ENCODE measurements at places on chromosomes 2 and 18.
A peak's percentile ranks its signal among the peaks of the same experiment; 100 is the strongest.

DNA sequence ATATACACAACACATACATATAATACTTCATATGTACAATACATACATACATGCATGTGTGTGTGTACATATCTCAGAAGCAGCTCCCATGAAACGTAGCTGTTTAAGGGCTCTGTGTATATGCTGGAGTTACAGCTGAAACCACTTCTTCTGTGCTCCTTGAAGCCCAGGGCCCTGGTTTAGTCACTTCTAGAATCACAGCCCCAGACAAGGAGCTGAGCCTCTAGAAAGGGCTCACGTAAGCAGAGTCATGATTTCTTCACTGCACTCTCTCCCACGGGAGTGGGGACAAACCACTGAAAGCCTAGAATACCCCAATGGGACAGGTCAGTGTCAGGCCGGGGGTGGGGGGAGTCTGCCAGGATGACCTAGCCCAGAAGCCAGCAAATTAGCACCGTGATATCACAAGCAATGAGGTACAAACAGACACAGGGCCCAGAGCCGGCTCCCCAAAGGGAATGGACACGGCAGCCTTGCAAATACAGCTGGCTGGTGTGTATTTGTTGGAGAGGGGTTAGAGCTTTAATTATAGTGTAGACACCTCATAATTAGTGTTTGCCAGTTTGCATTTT, 90.3 kb downstream of the C1QL2 start:
- no peak for DNase-seq

GRCh38 chr2:196544906-196545433, 94.5 kb upstream of the CCDC150 start:
- no peak for DNase-seq

DNA sequence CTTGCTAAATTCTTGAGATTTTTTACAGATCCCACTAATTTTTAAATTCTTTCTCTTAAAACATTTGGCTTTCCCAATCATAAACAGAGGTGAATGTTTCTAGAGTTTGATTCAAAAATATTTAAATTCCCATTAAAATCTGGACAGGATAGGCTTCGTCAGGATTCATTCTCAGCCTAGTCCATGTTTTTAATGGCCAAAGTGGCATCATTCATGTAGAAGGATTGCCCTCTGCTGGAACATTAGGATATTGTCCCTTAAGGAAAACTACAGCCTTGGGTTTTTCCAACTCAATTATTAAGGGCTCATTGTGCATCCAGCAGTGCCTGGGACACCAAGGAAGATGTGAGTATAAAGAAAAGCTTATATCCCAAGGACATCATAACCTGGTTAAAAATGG, 71.7 kb downstream of the TPGS2 start:
- no peak for DNase-seq

DNA sequence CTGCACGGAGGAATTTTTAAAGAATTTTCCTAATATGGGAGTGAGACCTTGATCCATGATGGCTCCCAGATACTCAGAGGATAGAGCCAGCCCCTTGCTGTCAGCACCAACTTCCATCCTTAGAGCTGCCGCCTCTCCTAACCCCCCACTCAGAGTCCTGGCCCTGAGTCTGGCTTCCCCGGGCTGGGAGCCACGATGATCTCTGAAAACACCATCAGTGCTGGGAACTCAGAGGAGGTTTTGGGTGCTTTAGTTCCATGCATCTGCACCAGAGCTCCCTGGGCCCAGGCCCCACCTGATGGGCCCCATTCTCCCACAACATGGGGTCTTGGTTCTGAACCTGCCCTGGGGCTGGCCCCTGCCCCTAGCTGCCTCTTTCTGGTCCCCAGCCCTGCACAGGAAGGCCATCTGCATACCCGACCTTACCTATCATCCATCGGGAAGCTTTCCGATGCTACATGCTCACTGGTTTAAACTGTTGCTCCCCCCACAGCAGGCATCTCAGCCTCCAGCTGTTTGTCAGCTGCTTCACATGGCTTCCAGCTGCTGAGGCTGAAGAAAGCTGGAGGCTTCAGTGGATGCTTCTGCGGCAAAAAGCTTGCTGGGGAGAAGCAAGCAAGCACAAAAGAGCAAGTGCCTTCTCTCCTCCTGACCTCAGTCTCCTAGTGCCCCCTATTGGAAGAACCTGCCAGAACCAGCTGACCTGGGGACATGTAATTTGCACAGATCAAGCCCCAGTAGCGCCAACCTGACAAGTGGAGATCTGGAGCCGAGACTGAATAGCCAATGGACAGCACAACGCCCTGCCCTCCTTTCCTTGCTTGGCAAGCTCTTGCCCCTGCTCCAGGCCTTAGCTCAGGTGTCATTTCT, 24.2 kb upstream of the RHOB start:
- DNase-seq = no peak

GRCh38 chr2:176247859-176248258, 21.4 kb upstream of the MTX2 start:
- DNase-seq = no peak

GRCh38 chr2:239830121-239831000, 194.8 kb downstream of the NDUFA10 start:
- no peak for DNase-seq

DNA sequence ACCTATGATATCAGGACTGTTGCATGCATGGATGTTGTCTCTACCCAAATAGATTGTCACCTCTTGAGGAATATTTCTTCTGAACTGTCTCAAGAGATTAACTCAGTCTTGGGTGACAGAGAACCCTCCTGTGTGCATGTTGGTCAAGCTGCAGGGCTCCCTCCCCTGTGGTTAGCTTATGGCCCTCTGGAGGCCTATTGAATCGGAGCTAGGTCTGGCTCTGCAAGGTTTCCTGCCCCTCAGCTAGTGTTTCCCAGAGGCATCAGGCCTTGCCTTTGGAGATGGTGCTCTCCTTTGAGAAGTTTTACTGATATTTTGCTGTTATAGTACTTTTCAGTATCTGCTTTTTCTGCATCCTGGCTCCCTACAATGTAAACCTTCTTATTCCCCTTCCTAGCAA, 769.2 kb upstream of the FAM98A start:
- DNase-seq = no peak

- no peak for DNase-seq
Observed at GRCh38 chr18:50611529-50611941, 51.6 kb downstream of the MAPK4 start.

DNA sequence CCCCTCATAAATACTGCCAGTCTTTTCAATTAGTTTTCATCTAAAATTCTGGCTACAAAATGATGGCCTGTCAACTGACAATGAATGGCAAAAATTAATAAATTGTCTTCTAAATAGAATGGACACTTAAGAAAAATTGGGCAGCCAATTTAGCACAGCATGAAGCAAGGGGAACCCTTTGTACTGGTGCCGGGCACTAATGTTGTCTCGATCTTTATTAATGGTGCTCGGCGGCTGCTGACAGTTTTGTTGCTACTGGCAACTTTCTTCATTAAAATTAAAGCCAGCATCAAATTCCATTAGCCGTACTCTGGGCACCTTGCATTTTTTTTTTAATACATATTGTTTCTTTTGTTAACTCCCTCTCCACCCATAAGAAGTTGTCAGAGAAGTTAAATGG, 309.3 kb downstream of the GBX2 start:
- no peak for DNase-seq

DNA sequence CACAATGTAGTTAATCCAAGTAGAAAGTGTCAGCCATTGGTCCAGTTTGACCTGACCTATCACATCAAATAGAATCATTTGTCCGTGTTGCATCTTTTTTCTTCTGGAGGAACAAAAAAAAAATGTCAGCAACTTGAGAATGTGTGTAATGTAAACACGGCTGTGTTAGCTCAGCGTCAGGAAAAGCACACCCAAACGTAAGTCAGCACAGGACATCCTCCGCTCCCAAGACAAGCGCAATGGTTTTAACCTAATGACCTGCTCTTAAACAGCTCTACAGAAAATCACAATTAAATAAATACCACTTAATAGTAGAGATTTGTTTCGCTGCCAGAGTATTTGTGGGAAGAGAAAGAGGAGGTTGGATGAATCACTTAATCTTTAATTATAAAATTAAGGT, 59.4 kb downstream of the OSR1 start:
- no peak for DNase-seq

GRCh38 chr2:42827647-42828486, 35.5 kb upstream of the HAAO start:
- peak; percentile 86 for DNase-seq

DNA sequence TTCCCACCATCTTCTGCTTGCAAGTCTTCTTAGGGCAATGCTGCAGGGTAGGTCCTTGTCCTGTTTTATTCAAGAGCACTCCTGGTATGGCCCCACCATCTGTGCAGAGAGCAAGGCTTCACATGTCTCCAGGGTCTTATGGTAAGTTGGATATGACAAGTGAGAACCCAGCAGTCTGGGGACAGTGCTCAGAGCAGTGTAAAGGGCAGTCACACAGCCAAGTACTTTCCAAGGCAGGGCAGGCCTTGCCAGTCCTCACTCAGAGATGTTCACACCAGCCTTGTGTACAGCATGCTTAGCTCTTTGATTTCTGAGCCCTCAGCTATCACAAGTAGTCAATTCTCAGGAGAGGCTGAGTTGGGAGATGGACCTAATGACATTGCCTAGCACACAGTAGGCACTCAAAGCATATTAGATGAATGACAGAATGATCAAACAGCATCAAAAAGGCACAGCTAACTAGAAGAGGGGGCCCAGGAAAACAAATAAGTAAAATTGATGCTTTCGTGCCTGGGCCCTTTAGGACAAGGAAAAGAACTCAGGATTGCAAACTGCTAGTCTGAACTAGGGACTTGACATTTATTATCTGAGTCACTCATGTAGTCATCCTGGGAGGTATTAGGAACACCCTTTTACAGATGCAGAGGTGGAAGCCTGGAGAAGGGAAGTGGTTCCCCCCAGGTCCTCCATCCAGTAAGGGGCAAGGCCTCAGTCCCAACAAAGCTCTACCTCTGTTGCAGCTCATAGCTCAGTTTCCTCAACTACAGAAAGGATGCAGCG, 86.7 kb upstream of the CTAGE1 start:
- no peak for DNase-seq

DNA sequence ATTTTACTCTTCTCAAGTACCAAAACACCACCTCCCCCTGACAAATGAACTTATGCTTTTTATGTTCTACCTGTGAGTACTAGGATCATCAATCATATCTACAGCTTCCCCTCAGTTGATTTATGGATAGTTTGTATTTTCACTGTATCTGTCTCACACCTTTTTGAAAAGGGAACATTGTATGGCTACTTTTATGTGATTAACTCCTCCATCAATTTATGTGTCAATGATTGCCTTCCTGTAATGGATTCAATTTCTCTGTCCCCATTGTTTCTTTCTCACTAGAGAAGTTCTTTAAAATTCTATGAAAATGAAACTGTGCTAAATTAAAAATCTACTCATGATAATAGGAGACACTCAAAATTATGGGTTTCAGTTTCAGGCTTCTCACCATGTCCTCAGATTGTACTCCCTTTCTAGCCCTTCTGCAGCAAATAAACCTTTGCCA, 935.0 kb downstream of the TRIB2 start:
- DNase-seq = no peak

GRCh38 chr2:47629501-47630460, 153.2 kb upstream of the MSH6 start:
- DNase-seq = no peak

DNA sequence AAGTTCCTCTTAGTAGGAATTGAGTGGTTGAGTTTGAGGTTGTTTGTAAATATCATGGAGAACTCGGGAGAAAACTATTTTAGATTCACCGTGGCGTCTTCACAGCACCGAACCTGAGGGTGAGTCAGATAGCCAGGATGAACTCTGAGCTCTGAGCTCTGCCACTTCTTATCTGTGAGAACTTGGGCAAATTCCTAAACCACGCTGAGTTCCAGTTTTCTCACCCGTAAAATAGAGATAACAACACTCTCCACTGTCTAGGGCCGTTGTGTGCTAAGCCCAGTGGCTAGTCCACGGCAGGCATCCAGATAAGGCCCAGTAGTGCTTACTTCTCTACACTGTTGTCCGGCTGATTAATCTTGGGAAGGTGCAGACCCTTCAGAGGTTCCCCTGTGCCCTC, 7.0 kb downstream of the KIF5C start:
- DNase-seq = no peak

- DNase-seq = no peak
Observed at GRCh38 chr2:32565902-32566301, 61.9 kb upstream of the TTC27 start.

- DNase-seq = peak; percentile 3
Observed at GRCh38 chr2:206915121-206915520, 24.2 kb upstream of the CPO start.

DNA sequence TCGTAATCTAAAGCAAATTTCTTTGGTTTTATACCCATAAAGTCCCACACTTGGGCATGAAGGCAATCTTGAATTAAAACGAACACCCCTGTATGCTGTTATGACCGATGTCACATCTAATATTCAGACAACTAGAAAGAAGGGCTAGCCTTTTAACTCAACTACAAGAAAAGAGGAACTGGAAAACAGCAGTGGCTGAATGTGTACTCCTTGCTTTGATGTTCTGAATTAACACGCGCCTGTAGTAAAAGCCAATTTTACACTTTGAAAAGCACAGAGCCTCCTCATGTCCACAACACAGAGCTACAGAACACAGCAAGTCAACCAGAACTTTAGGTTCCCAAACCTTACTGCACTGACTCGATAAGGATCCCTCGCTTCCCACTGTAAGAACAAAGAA, 147.6 kb downstream of the HDAC4 start:
- no peak for DNase-seq

GRCh38 chr2:239308661-239309397, 92.0 kb downstream of the HDAC4 start:
- no peak for DNase-seq

GRCh38 chr2:185895828-185896693, 157.5 kb downstream of the FSIP2 start:
- no peak for DNase-seq

DNA sequence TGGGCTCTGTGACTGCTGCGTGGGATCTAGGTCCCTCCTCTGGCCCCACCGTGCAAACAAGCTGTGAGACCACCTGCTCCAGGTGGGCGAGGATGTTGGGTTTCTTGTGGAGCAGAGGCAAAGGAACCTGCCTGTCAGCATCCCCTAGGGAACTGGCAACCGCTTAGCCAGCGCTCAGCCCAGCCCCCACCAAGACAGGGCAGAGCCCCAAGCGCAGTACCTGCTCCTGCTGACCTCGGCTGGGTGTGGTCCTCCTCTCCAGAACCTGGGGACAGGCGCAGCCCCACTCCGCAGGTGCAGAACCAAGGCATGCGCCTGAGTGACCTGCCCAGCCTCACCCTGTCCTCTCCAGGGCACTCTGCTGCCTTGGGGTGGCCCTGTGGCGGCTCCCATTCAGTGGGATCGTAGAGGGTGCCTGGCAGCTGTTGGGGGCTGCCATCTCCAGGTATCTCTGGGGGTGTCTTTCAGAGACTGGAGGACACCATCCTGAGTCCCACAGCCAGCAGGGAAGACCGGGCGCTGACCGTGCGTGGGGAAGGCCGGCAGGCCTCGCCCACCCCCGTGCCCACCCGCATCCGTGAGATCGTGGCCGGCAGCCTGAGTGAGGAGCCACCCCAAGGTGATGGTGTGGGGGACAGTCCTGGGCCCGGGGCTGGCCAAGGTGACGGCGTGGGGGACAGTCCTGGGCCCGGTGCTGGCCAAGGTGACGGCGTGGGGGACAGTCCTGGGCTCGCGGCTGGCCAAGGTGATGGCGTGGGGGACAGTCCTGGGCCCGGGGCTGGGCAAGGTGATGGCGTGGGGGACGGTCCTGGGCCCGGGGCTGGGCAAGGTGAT, 12.3 kb downstream of the CROCC2 start:
- DNase-seq = no peak

GRCh38 chr2:55156326-55156725, 75.8 kb downstream of the CLHC1 start:
- no peak for DNase-seq

GRCh38 chr2:152411154-152411553, 76.2 kb downstream of the FMNL2 start:
- DNase-seq = no peak

Measured in stimulated activated CD4-positive, alpha-beta T cell treated with anti-CD3 and anti-CD28 coated beads, Interleukin-4, amount 100 ng/mL, for 24 hours (primary cell).